ENCODE measurements at places on chromosomes 1 and 21.

DNA sequence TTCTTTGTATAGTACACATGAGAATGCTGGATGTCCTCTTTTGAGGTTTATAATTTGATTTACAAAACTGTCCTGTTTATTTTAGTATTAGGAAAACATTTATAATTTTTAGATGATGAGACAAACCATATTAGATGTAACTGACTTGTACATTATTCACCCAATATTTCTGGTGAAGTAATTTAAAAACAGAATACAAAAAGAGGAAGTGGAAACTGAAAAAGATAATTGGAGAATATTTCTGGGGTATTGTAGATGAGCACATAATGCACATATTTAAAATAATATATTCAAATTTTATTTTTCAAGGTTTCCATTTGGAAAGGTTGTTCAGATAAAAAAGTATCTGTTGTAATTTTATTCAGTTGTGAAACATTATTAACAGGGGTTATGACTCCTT lies 40.7 kb downstream of the XPR1 start:
- no peak for DNase-seq

- DNase-seq, result no peak
These were observed 7.6 kb downstream of the SIM2 start for GRCh38 chr21:36706482-36706852.

- DNase-seq, result no peak
These were observed 120.1 kb downstream of the AKT3 start for GRCh38 chr1:243729956-243730355.

DNA sequence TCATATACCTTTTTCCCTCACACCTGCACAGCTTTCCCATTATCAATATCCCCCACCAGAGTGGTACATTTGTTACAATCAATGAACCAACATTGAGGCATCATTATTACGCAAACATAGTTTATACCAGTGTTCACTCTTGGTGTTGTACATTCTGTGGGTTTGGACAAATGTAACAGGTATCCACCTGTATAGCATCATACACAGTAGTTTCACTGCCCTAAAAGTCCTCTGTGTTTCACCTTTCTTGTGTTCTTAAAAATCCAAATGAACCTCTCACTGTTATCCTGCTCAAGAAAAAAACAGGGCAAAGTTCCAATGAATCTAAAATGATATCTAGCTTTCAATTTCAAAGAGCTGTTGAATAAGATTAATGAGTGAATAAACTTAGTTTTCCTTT lies 45.9 kb upstream of the NR5A2 start:
- no peak for DNase-seq

- DNase-seq, result no peak
These were observed 409.9 kb downstream of the HLX start for GRCh38 chr1:221289103-221289502.

GRCh38 chr1:23772049-23772853 lies 6.0 kb upstream of the PITHD1 start:
- DNase-seq, result peak; percentile 68

DNA sequence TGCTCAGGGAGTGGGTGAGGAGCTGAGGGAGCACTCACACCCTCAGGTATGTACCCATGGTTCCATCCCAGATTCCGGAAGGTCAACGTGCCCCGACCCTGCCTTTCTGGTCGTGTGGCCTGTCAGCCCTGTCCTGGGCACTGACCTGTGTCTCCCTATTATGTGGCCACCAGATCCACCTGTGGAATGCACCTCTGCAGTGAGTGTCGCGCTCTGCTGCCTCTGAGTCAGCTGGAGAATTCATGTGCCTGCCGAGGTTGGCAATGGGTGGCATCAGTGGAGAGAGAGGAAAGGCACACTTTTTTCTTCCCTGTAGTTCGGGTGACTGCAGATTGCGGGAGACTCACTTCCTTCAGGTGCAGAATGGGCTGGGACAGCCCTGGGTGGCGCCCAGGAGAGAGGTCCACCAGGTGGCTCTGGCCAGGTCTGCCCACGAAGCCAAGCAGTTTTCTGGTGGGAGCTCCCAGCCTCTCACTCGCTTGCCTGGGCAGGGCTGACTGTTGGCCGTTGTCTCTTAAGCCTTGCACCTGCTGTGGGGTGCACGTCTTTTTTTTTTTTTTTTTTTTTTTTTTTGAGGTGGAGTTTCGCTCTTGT lies 176.1 kb upstream of the TMEM51 start:
- no peak for DNase-seq

GRCh38 chr21:34623516-34623915 lies 8.6 kb upstream of the RCAN1 start:
- no peak for DNase-seq

DNA sequence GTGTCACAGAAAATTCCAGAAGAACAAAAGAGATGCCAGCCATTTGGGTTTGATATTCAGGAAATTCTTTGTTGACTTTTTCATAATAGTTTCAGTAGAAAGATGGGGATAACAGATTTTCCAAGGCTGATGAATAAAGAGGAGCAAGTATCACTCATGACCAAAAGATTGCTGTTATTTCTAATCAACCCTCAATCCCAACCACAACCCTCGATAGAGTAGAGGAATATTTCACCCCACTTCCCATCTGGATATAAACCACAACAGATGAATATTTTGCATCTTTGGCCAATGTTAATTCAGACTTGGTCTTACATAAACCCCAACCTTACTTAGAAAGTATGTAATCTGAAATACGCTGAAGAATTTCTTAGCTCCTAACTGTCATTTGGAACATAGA lies 232.4 kb downstream of the SEC16B start:
- DNase-seq, result no peak

GRCh38 chr1:33575324-33575879 lies 103.0 kb downstream of the ZSCAN20 start:
- DNase-seq, result no peak

DNA sequence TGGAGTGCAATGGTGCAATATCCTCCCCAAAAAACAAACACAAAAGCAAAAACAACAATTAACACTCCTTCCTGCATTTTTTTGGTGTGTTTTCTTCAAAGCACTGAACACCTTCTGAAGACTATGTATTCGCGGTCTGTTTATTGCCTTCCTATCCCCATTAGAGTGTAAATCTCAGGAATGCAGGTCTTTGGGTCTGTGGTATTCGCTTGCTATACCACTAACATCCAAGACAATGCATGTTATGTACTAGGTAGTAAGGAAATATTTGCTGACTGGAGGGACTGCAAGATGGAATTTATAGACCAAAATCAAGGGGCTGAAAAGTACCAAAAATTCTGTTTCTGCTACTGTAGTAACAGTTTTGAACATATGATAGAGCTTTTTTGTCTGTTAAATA lies 299.4 kb downstream of the RYR2 start:
- DNase-seq, result no peak

GRCh38 chr1:220224033-220224432 lies 48.2 kb downstream of the RAB3GAP2 start:
- DNase-seq, result no peak

GRCh38 chr1:39268112-39268581 lies 63.7 kb downstream of the MACF1 start:
- DNase-seq, result peak; percentile 78

DNA sequence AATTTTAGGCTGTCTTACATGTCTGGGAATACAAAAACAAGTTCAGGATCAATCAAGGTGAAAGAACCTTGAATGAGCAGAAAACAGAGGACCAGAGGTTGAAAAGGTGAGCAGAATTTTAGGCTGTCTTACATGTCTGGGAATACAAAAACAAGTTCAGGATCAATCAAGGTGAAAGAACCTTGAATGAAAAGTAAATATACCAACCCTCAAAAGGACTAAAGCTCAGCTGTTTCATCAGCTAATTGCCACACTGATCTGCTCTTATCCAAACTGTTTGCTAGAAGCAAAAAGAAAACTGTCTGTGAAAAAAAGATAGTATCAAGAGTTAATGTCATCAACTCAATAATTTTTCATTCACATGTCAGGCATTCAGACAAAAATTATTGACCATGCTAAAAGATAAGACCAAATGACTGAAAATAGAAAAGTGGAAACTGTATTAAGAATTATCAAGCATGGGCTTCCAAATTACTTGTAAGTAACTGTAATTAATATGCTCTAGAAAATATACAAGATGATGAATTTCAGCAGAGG lies 69.2 kb downstream of the LTN1 start:
- DNase-seq, result no peak

- peak; percentile 96 for DNase-seq
These were observed 70.2 kb upstream of the ERRFI1 start for GRCh38 chr1:8096105-8097011.

- peak; percentile 29 for DNase-seq
These were observed 16.0 kb downstream of the LCK start for GRCh38 chr1:32266921-32267591.
